AG20443 (cell line): ENCODE measurements at places on chromosomes 2 and 18.

DNA sequence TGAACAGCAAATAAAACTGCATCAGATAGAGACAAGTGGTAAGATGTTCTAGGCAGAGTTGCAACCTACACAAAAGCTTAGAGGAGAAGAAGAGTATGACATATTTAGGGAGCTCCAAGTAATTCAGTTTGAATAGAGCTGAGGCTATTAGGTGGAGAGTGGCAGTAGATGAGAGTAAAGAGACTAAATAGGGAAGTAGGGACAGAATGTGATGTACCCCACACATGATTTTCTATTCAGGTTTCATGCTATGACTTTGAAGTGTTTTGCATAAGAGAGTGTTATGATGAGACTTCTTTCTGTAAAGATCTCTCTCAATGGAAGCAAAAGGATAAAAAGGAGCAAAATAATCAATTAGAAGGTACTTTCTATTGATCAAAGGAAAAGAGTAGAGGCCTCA is 206.8 kb upstream of the ERBB4 start:
- DNase-seq = no peak

DNA sequence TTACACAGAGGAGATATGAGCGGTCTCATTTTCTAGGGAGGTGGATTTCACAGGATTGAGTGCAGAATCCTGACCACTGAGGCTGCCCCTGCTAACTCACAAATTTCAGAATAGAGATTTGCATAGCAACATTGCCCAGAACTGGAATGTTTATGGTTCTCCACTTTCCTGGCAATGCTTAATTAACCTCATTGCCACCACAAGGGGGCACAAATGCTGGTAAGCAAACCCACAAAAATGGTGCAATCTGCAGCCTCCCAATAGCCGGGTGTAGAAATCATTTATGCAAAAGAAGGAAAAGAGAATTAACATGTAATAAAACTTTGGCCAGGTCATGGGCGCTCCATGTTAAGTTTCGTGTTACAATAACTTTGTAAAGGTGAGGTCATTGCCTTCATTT is 112.4 kb downstream of the CYRIA start:
- DNase-seq = peak; percentile 22

DNA sequence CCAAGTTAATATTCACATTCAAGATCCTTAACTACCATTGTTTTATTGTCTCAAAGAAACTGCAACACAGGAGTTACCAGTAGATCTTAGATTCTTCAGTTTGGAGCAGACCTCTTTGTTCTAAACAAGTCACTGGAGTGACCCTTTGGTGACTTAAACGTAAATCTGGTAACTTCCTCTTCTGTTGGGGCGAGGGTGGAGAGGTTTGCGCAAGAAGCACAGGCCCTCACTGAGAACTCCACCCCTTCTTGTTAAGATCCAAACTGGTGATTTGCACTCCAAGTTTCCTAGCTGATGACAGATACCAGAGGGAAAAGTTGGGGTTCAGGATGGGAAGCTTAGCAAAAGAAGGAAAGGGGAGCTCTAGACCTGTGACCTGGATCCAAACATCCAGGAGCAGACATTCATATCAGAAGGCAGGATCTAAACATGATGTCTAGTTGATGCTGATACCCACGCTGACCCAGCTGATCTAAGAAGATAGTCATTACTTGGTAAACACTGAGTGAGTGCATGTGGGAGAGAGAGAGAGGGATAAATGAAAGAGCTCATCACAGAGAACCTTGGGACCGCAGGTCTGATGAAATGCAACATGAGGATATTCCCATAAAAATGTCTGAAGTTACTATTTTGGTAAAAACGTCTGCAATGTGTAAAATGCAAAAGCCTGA is 256.0 kb downstream of the CDH20 start:
- DNase-seq = no peak

DNA sequence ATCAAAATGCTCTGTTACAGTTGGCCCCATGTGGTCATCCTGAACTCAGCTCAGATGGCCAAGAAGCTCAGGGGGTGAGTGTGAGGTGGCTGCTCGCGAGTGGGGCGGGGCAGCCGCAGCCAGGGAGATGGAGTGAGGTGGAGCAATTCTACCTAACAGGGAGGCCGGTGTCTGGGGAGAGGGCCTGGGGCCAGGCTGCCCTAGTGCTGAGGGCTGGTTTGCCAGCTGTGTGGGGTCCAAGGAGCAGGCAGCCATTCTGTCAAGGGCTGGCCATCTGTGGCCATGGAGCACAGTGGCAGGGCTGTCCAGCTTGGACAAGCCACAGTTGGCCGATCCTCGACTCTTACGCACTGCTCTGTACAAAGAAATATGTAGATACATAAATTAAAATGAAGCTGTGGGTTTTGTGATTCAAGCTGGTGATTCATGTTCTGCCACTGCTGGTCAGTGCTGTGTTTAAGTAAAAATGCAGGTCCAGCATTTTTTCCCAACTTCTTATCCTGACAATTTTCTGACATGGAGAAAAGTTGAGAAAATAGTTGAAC is 82.1 kb downstream of the HS6ST1 start:
- peak; percentile 77 for DNase-seq

DNA sequence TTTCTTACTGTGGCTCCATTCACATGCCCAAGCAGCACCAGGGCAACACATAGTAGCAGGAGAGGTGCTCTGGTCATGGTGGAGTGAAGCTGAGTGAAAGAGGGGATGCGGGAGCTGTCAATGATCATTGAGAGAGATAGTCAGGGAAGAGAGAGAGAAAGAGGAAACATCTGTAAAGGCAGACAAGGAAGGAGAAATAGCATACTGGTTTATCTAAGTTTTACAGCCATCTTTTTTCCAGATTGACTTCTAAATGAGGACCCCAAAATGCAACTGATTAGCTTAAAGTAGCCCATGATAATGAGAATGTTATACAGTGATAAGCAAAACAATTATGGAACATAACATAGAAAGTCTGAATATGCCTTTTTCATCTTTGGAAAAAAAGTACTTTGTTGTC is at the start of gene C2orf66:
Gene C2orf66 (minus strand): TSS at position 96 of the 400 bp plus-strand sequence. CDS start 19 bp downstream, at position 77.
- DNase-seq = no peak

DNA sequence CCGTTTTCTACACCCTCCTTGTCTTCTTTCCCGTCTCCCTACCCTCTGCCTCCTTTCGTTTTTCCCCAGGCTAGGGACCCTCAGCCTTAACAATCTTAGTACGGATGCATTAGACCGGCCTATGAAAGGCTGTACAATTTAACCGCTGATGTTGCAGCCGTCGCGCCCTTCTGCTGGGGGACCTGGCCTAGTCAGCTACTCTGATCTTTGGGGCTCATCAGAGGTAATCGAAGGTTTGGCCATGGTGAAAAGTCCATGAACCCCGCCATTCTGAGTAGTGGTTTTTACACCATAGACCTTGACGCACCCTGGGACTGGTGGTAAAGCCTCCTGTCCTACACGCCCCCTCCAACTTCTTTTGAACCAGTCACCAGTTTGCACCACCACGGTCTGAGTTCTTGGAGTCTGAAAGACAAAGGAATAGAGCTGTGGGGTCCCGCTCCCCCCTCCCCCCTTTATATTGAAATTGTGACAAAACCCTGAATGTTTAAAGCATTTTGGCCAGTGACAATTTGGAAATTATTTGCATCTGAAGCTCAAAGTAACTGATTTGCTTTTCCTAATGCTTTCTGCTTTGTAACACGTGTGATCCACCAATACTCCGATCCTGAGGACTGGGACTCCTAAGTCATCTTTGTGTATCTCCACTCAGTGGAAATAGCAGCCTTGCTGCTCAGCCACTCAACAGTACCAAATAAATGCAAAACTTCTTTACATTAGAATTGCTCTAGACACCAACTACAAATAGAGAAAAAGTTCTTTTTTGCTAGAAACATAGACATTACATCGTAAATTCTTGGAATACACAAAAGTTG is 642 bp upstream of the SRSF7 start:
- peak; percentile 35 for DNase-seq
